ENCODE measurements at places on chromosomes 13 and 19.

DNA sequence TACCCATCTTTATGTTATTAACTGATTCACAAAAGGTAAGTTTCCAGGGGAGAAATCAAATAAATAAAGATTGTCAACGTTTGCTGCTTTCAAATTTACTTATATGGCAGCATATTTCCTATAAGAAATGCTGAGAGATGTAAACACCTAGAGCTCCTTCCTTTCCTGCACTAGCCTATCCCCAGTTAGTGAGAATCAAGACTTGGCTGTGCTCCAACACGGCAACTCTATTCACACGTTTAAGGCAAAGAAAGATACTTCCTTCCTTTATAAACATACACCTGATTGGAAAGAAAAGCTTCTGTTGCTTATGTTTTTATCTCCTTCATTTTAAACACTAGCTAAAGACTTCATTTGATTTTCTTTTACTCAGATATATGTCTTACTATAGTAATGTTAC is 107.0 kb downstream of the PCDH9 start:
- DNase-seq = no peak

DNA sequence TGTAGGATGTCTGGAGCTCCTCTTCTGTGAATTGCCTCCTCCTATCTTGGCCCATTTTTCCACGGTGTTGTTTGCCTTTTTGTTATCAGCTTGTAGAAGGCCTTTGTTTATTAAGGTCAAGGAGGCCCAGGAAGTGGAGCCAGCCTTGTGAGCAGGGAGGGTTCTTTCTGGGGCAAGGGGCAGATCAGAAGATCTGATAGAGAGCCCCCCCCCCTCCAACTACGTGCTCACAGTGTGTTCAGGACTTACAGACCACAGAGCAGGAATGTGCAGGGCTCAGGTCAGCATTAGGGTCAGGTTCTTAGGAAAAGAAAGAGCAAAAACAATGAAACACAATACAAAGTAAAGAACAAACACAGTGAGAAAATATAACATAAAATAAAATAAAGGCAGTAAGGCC is 59.4 kb downstream of the CCNE1 start:
- DNase-seq = no peak

DNA sequence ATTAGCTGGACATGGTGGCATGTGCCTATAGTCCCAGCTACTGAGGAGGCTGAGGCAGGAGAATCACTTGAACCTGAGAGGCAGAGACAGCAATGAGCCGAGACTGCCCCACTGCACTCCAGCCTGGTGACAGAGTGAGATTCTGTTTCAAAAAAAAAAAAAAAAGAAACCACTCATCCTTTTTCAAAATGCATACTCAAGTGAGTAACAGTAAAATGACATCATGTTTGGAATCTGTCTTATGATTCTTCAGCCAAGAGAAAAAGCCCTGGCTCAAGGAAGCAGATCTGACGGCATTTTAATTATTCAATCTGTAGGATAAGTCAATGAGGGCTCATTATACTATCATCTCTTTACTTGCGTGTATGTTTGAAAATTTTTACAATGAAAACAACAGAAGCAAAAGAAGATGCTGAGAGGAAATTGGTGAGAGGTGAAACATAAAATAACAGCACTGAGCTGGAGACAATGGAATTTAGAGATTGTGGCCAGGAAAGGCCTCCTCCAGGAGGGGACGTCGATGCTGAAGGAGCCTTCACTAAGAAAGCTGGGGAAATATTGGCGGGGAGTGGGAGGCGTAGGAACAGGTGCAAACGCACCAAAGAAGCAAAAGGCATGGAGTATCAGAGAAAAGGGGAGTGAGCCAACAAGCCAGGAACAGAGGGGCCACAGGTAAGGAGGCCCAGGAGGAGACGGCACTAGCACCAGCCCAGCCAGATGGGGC is 12.9 kb upstream of the CCNE1 start:
- no peak for DNase-seq

- DNase-seq = no peak
These were observed 11.2 kb downstream of the CLASRP start for GRCh38 chr19:45050036-45050435.

DNA sequence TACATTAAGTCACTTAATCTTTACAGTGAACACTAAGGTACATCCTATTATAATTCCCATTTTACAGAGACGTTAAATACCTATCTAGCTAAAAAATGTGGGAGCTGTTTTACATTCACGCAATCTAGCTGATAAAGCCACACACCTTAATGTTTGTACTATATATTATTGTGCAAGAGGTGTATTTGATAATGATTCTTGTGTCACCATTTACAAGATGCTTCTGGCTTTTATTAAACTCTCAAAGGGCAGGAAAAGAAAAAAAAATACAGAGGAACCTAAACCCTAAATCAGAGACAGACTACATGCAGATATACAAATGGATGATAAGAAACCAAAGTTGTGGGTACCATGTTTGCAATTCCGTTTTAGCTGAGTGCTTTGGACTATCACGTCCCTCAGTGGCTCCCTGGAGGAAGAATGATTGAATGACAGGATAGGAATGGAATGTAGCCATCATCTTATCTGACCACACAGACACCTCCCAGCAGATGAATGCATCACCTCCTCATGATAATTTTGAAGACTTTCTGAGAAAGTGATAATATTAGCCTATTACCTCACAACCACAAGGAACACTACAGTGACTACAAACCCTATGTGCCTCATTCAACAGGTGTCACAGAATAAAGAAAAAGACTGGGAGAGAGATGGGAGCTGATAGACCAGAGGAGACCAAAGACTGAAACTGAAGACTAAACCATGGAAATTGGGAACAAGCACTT is 230.5 kb upstream of the SERP2 start:
- no peak for DNase-seq

GRCh38 chr19:3518255-3518654 is 12.1 kb downstream of the FZR1 start:
- no peak for DNase-seq

GRCh38 chr19:3404324-3405260 is 38.2 kb downstream of the NFIC start:
- DNase-seq = no peak

- no peak for DNase-seq
These were observed 70.0 kb downstream of the MZT1 start for GRCh38 chr13:72657379-72657778.

GRCh38 chr13:112592647-112593046 is 4.7 kb upstream of the TUBGCP3 start:
- DNase-seq = no peak

DNA sequence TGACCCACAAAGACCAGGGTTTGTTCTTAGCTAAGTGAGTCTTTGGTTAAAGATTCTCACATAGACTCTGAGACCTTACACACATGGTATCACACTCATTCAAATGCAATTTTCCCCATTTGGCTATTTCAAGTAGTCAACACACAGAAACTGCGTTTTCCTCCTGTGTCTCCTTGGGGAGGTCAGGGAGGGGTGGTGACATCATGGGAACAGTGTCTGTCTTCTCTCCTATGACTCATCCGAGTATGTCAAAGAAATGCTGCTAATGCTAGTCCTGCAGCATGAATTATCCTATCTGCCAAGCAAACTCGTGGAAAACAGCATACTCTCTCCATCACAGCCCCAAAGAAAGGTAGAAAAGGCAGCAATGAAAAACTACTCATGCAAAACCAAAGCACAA is 100.2 kb downstream of the ENOX1 start:
- no peak for DNase-seq

GRCh38 chr13:32445461-32445860 is 17.5 kb upstream of the N4BP2L1 start:
- no peak for DNase-seq

GRCh38 chr13:44110091-44110621 is 230.5 kb downstream of the LACC1 start:
- DNase-seq = no peak
